Common myeloid progenitor, CD34-positive (primary cell): ENCODE measurements at places on chromosomes 7 and 10.
A peak's percentile ranks its signal among the peaks of the same experiment; 100 is the strongest.

DNA sequence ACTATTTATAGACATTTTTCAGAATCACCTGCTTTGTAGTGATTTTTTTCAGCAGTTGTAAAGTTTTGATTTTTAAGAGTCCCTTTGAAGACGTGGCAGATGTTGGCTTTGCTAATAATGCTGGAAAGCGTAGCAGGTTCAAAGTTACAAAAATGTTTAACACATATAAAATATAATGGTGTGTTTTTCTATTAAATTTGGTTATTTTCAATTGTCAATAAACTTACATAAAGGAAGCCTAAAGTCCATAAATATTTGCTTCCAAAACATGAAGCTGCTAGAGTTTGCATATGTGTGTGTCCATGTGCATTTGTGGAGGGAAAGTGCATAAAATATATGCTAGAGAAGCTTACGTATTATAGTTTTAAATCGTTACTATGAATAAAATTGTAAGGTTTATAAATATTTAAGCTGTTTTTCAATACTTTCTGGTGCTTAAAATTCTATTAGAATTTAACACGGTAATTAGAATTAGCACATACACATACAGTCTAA, 3.7 kb downstream of the MEOX2 start:
- no peak for DNase-seq

- DNase-seq, result peak; percentile 39
Measured at GRCh38 chr7:134602881-134603451, 43.7 kb upstream of the BPGM start.

DNA sequence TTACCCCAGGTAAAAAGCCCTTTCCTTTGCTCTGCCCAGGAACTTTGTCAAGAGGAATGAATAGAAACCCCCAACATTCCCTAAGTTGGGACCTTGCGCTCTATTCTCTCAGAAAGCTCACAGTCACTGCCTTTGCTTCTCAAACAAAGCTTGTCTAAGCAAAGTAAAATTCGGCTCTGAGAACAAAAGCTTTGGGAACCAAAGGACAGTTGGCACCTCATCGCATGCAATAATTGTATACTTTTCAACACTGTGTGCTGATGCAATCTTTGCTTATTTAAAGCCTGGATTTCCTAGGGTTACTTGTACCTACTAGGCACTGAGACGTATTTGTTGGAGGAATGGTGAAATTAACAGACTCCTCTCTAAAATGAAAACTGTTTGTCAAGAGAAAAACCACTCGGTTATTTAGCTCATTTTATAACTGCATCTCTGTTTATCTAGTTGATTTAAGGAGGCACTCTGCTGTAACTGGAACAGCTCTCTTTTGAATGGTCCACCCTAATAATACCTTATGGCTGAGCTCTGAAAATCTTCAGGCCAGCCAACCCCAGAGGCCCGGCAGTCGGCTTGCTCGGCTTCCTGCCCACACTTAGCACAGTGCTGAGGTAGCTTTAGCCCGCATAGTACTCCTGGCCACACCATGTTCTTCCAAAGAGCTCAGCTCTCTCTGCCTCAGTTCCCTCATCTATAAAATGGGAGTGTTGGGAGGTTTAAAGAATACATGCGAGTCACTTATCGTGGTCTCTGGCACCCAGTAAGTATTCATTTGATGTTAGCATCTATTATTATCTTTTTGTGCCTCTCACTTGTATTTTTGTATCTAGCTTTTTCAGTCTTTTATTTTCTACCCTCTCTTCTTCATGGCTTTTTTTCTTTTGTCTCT, 80.2 kb upstream of the PRR15 start:
- DNase-seq, result no peak

- no peak for DNase-seq
Measured at GRCh38 chr10:102705531-102705930, 8.7 kb downstream of the ARL3 start.

GRCh38 chr10:114917927-114918672, 19.9 kb upstream of the TRUB1 start:
- DNase-seq, result no peak

- no peak for DNase-seq
Measured at GRCh38 chr10:35501923-35502322, 103.2 kb upstream of the GJD4 start.

DNA sequence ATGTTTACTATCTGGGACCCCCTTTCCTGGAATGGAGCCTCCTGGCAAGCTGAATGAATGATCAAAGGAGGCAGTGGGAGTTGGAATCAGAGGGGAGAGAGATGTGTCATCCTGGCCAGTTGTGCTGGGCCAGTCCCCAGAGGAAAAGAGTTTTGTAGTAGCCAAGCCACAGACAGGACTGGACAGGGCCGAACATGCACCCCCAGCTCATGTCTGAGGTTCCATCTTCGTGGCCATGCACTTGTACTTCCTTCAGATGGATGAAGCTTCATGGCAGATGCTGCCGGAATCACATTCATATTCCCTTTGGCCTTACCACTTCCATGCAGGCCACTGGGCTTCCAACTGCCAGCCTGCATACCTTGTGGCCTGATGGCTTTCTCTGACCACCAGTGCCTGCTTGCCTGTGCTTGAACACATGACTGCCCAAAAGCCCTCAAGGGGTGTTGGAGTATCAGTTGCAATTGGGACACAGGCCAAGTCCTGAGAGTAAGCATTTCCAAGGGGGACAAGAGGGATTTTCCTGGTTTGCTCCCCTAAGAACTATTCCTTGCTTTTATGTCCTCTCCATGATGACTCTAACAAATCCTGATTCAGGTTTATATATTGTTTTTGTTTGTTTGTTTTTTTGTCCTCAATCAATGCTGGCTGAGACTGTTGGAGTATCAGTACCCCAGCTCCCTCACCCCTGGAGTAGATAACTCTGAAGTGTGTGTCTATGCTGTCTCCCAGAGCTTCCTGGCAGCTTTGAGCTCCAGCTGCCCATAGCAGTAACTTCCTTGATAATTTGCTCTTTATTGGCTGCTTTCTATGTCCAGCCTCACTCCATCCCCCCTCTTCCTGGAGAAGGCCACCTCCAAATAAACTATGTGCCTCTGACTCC, 63.6 kb downstream of the TMEM130 start:
- no peak for DNase-seq
